ENCODE measurements at places on chromosomes 4 and X.

- no peak for DNase-seq
Observed at GRCh38 chr4:140326395-140326993, 47.0 kb upstream of the SCOC start.

GRCh38 chr4:6478546-6479220 is 6.3 kb upstream of the PPP2R2C start:
- DNase-seq = no peak

GRCh38 chr4:112840061-112840460 is 203.1 kb downstream of the LARP7 start:
- DNase-seq = no peak

DNA sequence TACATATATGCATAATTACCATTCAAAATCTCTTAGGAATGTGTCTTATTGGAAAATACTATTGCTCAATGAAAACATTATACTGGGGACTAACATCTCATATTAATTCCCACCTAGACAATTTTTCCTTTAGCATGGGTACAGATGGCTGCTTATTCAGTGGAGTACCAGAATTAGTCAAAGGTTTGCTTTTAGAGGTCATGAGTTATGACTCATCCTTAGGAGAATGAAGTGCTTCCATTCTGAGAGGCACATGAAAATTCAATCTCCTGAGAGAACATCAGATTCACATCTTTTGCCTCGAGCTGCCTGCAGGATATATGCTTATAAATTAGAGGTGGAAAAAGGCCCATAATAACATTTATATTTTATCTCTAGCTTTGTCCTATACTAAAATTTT is 378.0 kb upstream of the DMD start:
- no peak for DNase-seq

DNA sequence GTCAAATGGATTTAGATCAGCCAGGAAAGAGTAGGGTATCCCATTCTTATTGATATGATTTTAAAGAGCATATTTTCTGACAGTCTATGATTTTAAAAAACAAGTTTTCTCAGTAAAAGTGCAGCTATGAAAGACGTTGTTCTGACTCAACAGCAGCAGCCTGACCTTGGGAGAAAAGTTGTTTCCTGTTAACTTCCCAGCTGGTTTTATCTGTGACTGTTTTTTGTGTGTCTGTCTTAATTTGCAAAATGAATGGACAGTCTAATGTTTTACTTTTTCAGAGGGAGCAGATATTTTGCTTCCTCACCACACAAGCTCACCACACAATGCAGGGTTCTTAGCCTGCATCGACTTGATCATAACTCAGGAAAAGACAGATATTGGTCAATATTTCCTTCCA is 764 bp upstream of the MTHFD2L start:
- no peak for DNase-seq

- no peak for DNase-seq
Observed at GRCh38 chr4:78694457-78694787, 81.7 kb upstream of the BMP2K start.

- no peak for DNase-seq
Observed at GRCh38 chrX:57565198-57565597, 26.6 kb upstream of the ZXDB start.

DNA sequence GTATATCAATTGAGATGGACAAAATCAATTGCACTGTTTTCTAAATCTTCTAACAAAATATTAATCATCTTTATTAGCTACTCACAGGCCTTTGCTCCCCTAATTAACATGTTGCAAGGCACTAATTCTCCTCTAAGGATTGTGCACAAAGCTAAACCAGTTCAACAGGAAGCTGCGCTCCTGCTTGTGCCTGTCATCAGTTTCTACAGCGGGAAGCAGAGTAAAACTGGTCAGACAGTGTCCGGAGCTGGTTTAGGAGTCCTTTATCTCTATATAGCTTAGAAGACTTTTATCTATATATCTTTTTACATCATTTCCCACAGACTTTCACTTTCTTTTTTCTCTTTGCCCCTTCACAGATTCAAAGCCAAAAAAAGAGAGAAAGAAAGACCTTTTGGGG is 79.1 kb downstream of the ELOVL6 start:
- peak; percentile 34 for DNase-seq

DNA sequence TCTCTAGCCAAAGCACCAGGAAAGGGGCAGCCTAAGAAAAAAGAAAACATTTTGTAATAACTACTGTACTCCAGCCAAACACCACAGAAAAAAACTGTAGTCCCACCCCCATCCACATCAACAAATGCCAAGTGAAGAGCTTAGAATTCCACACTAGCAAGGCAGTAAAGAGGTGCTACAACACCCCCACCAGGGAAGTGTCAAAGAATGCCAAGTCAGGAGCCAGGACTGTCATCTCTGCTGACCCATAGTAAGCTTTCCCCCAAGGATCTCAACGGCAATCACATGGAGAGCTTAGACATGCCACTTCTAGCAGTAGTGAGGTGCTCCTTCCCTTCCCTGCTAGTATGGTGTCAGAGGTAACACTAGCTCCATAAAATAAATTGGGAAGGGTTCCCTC is 34.4 kb upstream of the CCDC160 start:
- DNase-seq = no peak

GRCh38 chrX:11465648-11466411 is 172.6 kb downstream of the AMELX start:
- no peak for DNase-seq

GRCh38 chrX:125306335-125306866 is 13.3 kb upstream of the TEX13C start:
- no peak for DNase-seq

GRCh38 chr4:3722446-3723231 is 43.5 kb upstream of the ADRA2C start:
- no peak for DNase-seq

GRCh38 chrX:137747244-137748043 is 181.5 kb downstream of the ZIC3 start:
- DNase-seq = no peak

- no peak for DNase-seq
Observed at GRCh38 chr4:121030711-121031110, 41.6 kb downstream of the NDNF start.

GRCh38 chr4:55512922-55513571 is 33.7 kb downstream of the CLOCK start:
- no peak for DNase-seq

- DNase-seq = no peak
Observed at GRCh38 chr4:172169871-172170270, 356.7 kb downstream of the GALNTL6 start.

DNA sequence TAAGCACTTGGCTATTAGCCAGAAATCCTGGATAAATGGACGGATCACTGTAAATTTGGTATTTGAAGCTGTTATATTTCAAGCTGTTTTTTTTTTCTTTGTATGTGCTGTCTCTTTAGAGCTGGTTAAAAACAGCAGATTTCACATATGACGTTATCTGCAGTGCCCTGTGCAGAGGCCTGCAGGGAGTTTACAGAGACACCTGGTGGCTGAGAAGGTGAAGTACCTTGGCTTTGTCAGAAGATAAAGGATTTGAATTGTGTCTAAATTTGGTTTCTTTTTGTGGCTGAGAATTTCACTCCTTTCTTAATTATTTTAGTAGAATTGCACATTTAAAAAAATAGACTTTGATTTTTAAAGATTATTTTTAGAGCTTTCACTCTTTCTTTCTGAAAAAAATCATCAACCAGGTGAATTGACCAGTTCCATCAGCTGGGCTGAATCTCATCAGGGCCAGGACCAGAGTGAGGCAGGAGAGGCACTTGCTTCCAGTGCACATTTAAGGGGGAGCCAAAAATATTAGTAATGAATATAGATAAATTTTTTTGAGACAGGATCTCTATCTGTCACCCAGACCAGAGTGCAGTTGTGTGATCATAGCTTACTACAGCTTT is 9.6 kb upstream of the CHRNA9 start:
- DNase-seq = no peak

DNA sequence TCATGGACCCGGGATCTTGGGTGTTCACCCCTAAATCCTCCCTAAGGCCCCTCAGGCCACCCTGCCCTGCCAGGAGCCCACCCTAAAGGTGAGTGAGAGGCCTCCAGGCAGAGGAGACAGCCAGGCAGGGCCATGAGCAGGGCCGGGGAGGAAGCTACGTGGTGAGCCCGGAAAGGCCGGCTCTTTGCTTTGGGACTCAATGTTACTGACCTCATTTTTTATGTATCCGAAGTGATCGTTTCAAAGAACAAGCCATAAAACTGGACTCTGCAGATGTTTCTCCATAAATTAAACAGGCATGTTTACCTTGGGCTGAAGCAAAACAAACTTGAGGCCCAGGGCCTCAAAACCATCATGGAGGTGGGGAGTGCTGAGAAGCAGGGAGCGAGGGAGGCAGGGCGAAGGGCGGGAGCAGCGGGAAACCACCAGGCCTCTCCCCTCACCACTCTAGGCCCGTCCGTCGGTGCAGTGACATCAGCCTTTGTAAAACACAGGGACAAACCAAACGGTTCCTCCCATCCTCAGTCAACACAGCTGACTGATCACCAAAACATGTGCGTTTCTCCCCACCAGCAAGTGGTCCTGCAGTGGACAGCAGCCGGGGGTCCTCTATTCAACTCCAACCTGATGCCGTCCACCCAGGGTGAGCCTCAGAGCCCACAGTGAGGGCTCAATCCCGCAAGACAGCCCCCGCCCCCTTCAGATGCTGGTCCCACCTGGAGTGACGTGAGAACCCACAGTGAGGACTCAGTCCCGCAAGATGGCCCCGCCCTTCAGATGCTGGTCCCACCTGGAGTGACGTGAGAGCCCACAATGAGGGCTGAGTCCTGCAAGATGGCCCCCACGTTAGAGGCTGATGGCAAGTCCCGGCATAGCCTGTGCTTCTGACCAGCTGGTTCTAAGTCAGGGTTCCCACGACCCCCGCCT is 102.9 kb upstream of the LRPAP1 start:
- DNase-seq = no peak

GRCh38 chr4:18664171-18664570 is 642.6 kb upstream of the LCORL start:
- no peak for DNase-seq

DNA sequence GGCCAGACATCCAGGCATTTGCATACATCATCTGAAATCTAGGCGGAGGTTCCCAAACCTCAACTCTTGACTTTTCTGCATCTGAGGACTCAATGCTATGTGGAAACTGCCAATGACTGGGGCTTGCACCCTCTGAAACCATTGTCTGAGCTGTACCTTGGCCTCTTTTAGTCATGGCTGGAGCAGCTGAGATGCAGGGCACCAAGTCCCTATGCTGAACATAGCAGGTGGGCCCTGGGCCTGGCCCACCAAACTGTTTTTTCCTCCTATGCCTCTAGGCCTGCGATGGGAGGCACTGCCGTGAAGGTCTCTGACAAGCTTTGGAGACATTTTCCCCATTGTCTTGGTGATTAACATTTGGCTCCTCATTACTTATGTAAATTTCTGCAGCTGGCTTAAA is 22.7 kb downstream of the PBDC1 start:
- no peak for DNase-seq

GRCh38 chr4:24197955-24198354 is 308.1 kb upstream of the PPARGC1A start:
- no peak for DNase-seq

GRCh38 chr4:139794158-139794954 is 128.7 kb downstream of the MGST2 start:
- no peak for DNase-seq

- no peak for DNase-seq
Observed at GRCh38 chr4:6644792-6645530, 4.5 kb downstream of the MRFAP1 start.

- no peak for DNase-seq
Observed at GRCh38 chrX:151973060-151973661, 1.3 kb downstream of the GABRE start.

DNA sequence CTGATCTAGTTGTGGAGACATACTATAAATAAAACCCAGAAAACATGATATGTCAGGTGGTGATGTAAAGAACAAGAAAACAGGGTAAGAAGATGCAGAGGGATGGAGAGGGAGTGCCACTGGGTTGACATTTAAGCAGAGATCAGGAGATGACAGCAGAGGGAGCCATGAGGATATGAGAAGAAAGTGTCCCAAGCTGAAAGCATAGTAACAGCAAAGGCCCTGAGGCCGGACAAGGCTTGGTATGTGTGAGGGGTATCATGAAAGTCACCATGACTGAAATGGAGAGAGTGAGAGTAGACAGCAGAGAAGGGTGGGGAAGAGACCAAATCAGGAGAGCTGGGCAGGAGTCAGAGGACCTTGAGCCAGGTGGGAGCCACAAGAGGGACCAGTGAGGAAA is 3.4 kb downstream of the GPKOW start:
- DNase-seq = peak; percentile 11

DNA sequence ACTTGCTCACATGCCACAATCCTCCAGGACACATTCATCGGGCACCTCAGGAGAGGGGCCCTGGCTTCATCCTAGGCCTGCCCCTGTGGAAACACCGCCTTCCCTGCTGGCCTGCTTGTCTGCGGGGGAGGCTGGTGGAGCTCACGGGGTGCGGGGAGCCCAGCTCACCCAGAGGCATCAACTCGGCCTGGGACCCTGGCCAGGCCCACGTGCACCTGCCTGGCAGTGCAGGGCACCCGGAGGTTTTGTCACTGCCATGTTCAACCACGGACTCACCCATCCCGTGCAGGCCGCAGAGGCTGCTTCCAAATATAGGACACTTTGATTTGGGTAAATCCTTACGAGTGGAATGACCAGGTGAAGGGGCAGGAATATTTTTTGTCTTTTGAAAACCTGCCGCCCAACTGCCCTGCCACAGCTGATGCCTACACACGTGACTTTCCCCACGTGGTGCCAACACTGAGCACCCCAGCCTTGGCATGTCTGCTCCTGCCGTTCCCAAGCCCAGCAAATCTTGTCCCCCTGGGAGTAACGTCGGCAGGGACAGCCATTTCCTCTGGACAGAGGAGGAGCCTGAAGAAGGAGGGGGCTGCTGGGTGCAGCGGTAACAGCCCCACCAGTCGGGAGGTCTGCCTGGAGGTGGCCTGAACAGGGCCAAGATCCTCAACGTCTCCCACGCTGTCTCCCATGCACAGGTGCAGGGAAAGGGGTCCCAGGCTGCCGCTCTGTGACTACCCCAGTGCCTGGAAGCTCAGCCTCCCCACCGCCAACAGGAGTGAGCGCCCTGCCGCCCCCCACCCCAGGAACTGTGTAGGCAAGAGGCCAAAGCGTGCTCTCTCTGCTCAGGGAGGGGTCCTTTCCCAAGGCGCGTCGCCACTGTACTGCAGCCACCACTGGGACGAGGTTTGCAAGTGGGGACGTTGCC is 8.5 kb downstream of the MXD4 start:
- peak; percentile 10 for DNase-seq

- no peak for DNase-seq
Observed at GRCh38 chr4:156098805-156099204, 145.1 kb upstream of the CTSO start.

GRCh38 chr4:146146918-146147317 is 28.6 kb upstream of the LSM6 start:
- DNase-seq = no peak

DNA sequence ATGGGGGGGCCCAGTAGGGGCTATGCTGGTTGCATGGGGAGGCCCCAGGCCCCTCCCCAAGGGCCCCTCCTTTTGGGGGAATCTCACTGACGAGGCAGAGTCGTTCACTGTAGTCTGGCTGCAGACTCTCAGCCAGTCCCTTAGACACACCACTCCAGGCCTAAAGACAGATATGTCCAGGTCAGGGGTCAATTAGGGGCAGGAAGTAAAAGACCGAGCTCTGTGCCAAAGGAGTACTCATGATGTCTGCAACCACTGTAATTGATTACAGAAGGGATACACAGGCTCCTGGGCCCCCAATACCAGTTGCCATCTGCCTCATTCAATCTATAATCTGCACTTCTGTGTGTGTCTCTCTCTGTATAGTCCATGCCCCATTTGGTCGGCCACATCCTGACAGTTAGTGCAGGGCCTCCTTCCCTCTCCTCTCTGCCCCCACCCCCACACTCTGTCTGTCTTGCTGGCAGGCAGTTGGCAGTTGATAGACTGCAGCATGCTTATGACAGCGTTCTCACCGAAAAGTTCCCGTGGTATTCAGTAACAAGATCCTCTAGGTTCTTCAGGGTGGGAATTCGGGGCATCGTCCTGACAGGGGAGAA is 1.3 kb upstream of the CXorf65 start:
- no peak for DNase-seq

Data from left colon (tissue), 2 donors.